ENCODE measurements at places on chromosomes 3 and 15. TPM values are rescaled to one million over a fixed set of nuclear protein-coding genes. Genes with fewer than 3 reads are reported as not detected.

Gene NPAP1
- 0.31 TPM for total RNA-seq

Gene CYP8B1
- not detected for total RNA-seq

Gene PPARG
- 0.94 TPM for total RNA-seq

Gene IQSEC1
- total RNA-seq, result 14.3 TPM

Gene GOLGA8R
- total RNA-seq, result 0.62 TPM
